NCI-H69 (cell line): ENCODE measurements at places on chromosomes 1 and 21.

DNA sequence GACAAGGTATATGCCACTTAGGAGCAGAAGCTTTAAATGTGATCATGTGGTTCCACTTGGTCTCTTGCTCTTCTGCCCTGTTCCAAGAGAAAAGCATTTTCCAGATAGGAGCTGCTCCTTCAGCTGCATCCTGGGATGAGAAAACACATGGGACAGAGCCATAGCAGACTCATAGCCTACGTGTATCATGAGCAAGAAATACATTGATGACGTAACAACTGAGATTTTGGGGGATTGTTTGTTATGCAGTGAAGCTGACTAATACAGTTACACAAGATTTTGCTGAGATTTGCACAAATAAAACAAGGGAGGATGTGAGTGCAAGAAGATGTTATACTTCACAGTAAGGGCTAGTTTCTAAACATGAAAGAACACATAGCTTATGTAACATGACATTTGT is 36.0 kb upstream of the IRF2BP2 start:
- DNase-seq: no peak

DNA sequence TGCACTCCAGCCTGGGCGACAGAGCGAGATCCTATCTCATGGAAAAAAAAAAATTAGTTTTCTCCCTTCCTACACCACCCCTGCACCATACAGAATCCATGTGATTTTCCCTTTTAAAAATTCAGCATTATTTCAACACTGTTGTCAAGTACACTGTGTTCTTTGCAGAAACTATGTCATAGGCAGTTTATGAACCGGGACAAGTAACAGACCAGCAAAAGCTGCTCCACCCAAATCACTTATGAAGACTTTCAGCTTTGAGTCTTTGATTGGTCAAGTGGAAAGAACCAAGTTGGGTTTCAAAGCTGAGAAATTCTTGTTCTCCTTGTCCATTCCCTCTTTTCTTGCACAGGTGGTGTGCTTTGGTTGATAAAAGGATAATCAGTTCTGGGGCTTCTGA is 173.0 kb downstream of the CDC7 start:
- no peak for DNase-seq

- peak; percentile 65 for DNase-seq
These were observed 40.2 kb downstream of the PLXNA2 start for GRCh38 chr1:208203848-208204609.

- no peak for DNase-seq
These were observed 60.6 kb upstream of the LAMC2 start for GRCh38 chr1:183125279-183125999.

DNA sequence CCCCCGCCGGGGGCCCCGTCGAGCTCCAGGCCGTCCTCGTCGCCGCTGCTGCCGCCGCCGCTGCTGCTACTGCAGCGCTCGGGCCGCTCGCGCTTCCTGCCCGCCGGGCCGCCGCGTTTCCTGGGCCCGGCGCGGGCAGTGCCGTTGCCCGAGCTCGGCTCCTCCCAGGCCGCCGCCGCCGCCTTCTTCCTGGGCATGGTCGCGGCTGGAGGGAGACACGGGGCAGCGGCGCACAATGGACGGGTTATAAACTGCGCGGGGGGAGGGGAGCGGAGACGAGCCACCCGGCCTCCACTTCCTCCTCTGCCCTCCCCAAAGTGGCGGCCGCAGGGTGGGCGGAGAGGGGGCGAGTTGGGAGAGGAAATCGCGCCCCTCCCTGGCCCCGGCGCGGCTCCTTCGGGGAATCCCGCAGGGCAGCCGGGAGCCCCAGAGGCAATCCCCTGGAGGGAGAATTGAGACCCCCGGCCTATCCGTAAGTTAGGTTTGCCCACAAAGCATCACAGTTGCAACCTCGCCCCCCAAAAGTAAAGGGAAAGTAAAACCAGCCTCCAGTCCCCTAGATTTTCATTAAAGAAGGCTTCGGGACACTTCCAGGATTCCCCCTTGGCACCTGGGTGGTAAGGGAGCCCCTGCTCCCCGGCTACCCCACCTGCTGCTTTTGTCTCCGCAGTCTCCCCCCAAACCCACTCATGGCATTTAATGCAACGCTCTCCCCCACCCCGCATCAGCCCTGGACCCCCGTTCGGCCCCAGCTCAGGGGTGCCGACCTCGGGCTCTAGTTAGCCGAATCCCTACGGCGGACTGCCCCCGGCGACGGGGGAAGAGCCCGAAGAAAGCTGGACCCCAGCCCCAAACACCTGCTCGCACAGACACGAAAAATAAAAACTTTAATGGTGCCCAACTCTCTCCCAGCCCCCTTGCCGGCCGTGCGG is 893 bp downstream of the RCC2 start:
- DNase-seq: peak; percentile 83

GRCh38 chr21:46213620-46214286 is 14.8 kb downstream of the LSS start:
- DNase-seq: no peak

- DNase-seq: peak; percentile 85
These were observed 199.3 kb upstream of the ZC3H12A start for GRCh38 chr1:37274938-37275631.

DNA sequence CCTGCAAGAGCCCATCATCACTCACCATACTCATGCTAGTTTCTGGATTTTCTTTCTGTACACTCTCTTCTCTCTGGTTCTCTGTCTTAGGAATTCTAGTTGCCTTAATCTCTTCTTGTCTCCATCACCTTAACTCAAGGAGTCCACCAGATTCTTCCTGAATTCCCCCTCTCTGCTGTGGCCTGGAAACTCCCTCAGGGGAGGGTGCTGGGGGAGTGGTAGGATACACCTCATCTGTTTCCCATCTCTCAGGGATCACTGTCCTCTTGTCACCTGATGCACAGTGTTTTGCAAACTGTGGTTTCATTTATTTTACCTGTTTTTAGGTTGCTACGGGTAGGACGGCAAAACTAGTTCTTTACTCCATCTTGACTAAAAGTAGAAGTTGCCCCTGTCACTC is 6.6 kb upstream of the GNG12 start:
- no peak for DNase-seq

GRCh38 chr1:220528679-220529501 is 954 bp downstream of the MARK1 start:
- DNase-seq: peak; percentile 65

DNA sequence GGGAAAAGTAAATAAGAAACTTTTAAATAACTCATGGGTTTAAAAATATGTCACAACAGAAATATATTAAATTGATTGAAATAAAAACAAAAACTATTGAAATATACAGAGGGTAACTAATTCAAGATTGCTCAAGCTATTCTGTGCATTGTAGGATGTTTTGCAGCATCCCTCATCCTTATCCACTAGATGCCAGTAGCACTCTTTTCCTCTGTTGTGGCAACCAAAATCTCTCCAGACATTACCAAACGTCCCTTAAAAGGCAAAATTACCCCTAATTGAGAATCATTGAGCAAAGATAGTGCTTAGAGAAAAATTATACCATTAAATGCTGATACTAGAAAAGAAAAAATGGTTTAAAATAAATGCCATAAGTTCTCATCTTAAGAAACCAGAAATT is 682.6 kb downstream of the RWDD3 start:
- peak; percentile 55 for DNase-seq

DNA sequence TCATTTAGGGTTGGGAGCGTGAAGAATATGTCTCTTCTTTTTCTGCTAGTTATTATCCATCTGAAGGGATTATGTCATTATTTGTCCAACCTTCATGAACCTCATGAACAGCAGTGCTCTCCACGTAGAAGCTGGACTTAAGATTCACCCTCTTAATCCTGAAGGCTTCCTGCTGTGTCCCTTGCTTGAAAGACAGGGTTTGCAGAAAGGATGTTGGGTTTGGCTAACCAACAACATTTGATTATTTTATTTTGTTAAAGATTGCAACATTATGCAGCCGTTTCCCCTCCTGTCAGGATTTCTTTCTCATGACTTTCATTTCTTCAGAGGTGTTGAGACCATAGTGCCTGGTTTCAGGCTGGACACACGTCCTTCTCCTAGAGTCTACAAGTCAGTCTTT is 75.2 kb downstream of the NGF start:
- no peak for DNase-seq

DNA sequence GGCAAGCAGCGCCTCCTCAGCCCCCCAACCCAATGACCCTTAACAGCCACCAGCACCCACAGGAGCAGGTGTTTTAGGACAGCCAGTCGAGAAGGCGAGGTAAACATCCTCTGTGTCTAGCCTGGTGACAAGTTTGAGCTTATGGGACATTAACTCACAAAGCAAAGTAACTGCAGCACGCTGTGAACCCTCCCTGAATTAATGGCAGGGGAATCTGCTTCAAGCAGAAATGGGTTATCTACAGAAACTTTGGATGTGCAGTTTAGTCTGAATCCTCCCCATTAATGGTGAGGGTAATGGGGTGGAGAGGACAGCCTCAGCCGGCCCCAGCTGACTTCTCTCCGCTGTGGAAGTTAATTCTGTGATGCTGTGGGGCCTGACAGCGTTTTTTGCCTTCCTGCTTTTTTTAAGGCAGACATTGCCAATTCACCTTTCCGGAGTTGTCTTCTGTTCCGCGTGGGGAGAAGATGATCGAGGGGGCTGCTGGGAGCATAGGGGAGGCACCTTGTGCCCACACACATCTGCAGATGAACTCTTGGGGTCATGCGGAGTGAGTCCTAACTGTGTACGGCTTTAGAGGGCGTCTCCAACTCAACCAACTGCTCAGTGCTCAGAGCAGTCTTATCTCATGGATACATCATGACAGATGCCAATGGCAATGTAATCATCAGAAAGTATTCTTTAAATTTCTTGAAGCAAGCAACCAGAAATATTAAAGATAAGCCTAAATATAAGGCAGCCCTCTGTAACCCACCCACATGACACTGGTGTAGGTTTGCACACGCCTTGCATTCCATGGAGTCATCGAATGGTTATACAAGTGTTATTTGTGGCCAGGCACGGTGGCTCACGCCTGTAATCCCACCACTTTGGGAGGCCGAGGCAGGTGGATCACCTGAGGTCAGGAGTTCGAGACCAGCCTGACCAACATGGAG is 41.0 kb downstream of the POFUT2 start:
- DNase-seq: no peak

GRCh38 chr1:247716546-247716945 is at the start of gene OR6F1:
OR6F1 (minus strand) TSS chr1:247716646; CDS start chr1:247712755, 3,891 bp downstream.
- no peak for DNase-seq

DNA sequence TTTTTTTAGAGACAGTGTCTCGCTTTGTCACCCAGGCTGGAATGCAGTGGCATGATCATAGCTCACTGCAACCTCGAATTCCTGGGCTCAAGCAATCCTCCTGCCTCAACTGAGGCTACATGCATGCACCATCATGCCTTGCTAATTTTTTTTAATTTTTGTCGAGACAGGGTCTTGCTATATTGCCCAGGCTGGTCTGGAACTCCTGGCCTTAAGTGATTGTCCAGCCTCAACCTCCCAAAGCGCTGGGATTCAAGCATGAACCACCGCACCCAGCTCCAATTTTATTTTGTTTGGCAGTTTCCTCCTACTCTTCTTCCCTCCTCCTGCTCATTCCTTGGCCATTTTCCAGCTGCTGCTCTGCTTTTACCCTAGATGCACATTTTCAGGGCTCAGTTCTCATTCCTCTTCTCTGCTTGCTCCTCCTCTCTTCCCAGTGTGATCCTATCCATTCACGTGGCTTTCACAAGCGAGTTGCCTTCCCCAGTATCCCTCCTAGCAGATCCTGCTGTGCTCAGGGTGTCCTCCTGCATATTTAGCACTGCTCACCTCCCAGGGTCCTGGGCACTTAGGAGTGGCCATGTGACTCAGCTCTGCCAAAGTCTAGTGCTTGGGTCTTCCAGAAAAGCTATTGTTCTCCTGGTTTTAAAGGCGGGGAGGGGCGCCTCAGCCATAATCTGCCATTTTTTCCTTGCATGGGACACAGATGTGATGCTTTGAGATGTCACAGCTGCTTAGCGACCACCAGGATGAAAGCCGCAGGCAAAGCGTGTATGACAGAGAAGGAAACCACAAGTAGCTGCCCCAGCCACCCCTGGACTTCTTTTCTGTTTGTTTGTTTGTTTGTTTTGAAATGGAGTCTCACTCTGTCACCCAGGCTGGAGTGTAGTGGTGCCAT is 33.7 kb downstream of the PSEN2 start:
- DNase-seq: peak; percentile 27

- no peak for DNase-seq
These were observed 80.6 kb upstream of the LAMC2 start for GRCh38 chr1:183105449-183105848.

GRCh38 chr21:40334159-40334558 is 466.9 kb downstream of the PCP4 start:
- peak; percentile 37 for DNase-seq

- DNase-seq: no peak
These were observed 26.6 kb downstream of the PTPN14 start for GRCh38 chr1:214524824-214525223.

GRCh38 chr1:29746076-29746665 is 509.8 kb downstream of the PTPRU start:
- peak; percentile 3 for DNase-seq

GRCh38 chr1:212641956-212642355 is 33.4 kb downstream of the ATF3 start:
- DNase-seq: no peak

DNA sequence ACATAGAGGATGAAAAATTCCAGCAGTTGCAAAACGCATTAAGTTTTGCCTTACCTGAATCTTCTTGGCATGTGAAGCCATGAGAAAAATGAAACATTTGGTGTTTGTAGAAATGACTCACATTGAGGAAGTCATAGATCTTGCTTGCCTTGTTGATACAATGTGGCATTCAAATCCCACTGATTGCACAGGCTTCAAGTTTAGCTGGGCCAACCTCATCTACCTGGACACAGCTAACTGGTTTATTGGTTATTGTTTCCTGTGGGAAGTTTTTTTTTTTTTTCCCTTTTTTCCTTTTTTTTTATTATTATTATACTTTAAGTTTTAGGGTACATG is 168.9 kb upstream of the C21orf91 start:
- DNase-seq: peak; percentile 58

DNA sequence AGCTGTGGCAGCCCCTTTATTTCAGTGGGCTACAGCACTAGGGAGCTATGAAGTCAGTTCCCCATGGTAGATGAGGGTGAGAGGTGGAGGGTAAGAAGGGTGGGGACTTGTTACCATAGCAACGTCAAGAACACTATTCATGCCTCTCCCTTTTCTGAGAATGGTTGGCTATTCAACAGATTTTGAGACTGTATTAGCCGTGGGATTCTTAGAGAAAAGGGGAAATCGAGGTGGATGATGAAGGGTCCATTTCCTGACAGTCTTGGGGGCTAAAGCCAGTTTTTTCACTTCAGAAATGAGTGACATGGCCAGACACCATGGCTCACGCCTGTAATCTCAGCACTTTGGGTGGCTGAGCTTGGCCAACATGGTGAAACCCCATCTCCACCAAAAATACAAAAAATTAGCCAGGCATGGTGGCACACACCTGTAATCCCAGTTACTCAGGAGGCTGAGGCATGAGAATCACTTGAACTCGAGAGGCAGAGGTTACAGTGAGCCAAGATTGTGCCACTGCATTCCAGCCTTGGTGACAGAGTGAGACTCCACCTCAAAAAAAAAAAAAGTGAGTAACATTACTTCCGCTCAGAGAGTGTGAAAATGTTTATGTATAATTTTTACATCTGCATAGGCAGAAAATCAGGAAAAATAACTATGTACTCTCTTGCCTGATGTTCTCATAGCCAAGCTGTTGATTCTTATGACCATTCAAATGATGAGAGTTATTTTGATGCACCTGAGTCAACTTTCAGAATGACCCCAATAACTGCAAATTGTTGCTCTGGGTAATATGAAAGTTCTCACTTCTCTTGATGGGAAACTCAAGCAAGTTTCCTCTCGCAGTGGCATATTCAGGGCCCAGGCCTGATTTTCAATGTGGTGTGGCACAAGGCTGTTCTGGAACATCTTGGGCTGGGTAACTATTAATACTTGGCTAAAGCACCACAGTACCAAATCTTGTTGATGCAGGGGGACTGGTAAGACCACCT is 23.2 kb upstream of the RGSL1 start:
- DNase-seq: no peak
